Erythroblast (primary cell): ENCODE measurements at places on chromosomes 2 and 18.

- no peak for DNase-seq
Observed at GRCh38 chr2:135812907-135813511, 24.0 kb downstream of the LCT start.

DNA sequence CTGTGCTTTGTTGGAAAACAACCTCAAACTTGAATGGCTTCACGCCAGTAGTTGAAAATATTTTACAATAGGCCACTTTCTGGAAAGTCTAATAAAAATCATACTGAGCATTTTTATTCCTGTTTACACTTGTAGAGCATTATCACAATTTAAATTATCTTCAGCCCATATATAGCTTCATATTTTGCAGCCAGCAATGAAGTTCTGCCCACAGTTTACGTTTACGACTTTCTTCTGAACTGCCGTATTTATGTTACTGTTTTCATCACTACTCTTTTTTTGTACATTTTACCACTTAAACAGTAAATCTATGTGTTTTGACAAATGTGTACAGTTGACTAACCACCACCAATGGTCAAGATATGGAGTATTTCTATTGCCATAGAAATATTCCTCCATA, 86.2 kb downstream of the COPS8 start:
- DNase-seq = no peak

DNA sequence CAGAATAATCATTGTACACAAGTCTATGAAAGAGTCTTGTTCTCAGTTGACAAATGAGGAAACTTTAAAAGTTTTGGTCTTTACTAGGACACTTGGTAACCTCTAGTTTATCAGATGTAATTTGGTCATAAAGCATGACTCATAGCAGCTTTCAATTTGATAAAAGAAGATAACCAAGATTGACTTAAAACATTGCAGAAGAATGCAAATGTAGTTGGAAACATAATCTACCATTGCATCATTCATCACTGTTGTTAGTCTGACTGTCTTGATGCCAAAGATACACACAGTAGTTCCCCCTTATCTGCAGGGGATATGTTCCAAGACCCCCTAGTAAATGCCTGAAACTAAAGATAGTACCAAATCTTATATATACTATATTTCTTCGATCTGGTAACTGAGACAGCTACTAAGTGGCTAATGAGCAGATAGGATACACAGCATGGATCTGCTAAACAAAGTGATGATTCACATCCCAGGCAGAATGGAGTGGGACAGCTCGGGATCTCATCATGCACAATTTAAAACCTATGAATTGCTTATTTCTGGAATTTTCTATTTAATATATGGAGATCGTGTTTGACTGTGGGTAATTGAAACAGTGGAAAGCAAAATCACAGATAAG, 131.4 kb upstream of the CCDC68 start:
- DNase-seq = no peak

GRCh38 chr2:61774351-61774750, 79.5 kb downstream of the FAM161A start:
- DNase-seq = no peak

- no peak for DNase-seq
Observed at GRCh38 chr2:14257801-14258507, 374.6 kb upstream of the LRATD1 start.
